Stomach (tissue), 19 donors: ENCODE measurements at places on chromosomes 16 and 17. TPM values are rescaled to one million over a fixed set of nuclear protein-coding genes. Genes with fewer than 3 reads are reported as not detected.

The HOXB7 gene
- 1.8 TPM for total RNA-seq

The ARL4D gene
- total RNA-seq, result 11.2 TPM

The CCDC78 gene
- total RNA-seq, result not detected

The ZNF750 gene
- not detected for total RNA-seq

GRCh38 chr16:10929853-10930754 lies 12.2 kb downstream of the DEXI start:
- peaks cover 53% of the 10 kb centered on the region for H3K4me1 ChIP-seq
- H3K27ac ChIP-seq, result no peak overlapping the region
- peaks cover 81% of the 10 kb centered on the region for H3K36me3 ChIP-seq
- H3K4me3 ChIP-seq, result no peak overlapping the region

GRCh38 chr16:54412777-54413455 lies 126.3 kb upstream of the IRX3 start:
- DNase-seq, result peak; percentile 11
- peaks cover 34% of the 10 kb centered on the region for H3K27me3 ChIP-seq
- no peak overlapping the region for H3K4me3 ChIP-seq
- no peak overlapping the region for H3K27ac ChIP-seq
- H3K4me1 ChIP-seq, result peaks cover 5% of the 10 kb centered on the region
- H3K36me3 ChIP-seq, result no peaks in the 10 kb centered on the region

DNA sequence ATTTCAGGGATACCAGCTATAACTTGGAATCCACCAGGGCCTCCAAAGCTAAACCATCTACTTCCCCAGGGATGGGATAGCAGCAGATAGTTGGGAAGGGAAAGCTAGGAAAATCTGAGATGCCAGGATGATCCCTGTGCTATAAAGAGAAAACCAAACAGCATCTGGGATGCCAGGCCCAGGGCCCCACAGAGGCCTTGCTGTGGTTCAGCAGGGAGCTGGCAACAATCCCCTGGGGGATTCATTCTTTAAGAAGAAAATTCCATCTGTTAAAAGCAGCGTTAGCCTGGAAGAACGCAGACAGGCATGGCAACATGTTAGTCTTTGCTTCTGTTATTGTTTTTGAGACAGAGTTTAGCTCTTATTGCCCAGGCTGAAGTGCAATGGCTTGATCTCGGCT lies 16.6 kb downstream of the MYO18A start:
- H3K4me3 ChIP-seq, result no peak overlapping the region
- no peak overlapping the region for H3K27ac ChIP-seq

DNA sequence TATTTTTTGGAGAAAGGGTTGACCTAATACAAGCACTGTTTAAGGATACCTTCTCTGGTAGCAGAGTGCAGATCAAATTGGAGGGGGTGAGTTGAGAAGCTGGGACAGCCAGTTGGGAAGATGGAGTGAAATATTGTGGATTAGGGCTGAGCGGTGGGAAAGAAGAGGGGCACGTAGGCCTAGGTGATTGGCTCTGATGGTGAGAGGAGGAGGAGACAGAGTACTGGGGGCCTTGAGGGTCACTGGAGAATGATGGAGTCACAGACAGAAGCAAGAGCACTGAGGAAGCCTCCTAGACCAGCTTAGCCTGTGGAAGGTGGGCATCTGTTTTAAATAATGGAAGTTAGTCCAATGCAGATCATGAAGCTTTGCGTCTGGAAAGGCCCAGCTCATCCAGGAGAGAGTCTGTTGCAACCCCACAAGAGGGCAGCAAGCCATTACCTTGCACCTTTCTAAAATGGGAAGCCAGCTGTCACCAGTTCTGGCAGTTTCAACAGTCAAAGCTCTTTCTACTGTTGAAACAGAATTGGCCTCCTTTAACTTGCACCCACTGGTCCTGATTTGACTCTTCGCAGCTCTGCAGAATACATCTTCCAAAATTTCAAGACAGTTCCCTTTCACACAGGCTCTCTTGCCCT lies 11.8 kb downstream of the SLC9A5 start:
- no peak overlapping the region for H3K27ac ChIP-seq
- H3K4me3 ChIP-seq, result no peak overlapping the region
- peak; percentile 61 for DNase-seq
- H3K27me3 ChIP-seq, result peaks cover 17% of the 10 kb centered on the region
- no peaks in the 10 kb centered on the region for H3K36me3 ChIP-seq

- peak; percentile 42 for DNase-seq
- peak overlapping the region; percentile 20 for H3K27ac ChIP-seq
- H3K27me3 ChIP-seq, result no peaks in the 10 kb centered on the region
- H3K4me3 ChIP-seq, result no peak overlapping the region
Observed at GRCh38 chr17:17056156-17056539, 13.9 kb downstream of the MPRIP start.

GRCh38 chr16:50573947-50574744 lies 25.9 kb downstream of the NKD1 start:
- DNase-seq, result no peak
- no peak overlapping the region for H3K27ac ChIP-seq
- no peaks in the 10 kb centered on the region for H3K27me3 ChIP-seq
- H3K4me3 ChIP-seq, result no peak overlapping the region
- peaks cover 15% of the 10 kb centered on the region for H3K4me1 ChIP-seq

- H3K36me3 ChIP-seq, result peaks cover 71% of the 10 kb centered on the region
- peak overlapping the region; percentile 49 for H3K27ac ChIP-seq
- no peaks in the 10 kb centered on the region for H3K27me3 ChIP-seq
Observed at GRCh38 chr17:81254955-81255717, 16.0 kb downstream of the NDUFAF8 start.
